ENCODE measurements at places on chromosomes 5 and 9. TPM values are rescaled to one million over a fixed set of nuclear protein-coding genes. Genes with fewer than 3 reads are reported as not detected.

The OR2V1 gene
- total RNA-seq: not detected

The GABRA6 gene
- total RNA-seq: not detected

The MARCHF6 gene
- total RNA-seq: 45.2 TPM

The DMRT2 gene
- total RNA-seq: not detected

The PLEKHG4B gene
- 1.1 TPM for total RNA-seq

The SARDH gene
- 0.10 TPM for total RNA-seq

The TRPM3 gene
- not detected for total RNA-seq

The FYB1 gene
- total RNA-seq: 10.0 TPM

The PGM5 gene
- total RNA-seq: not detected

The FAM120AOS gene
- 49.2 TPM for total RNA-seq

The ADAMTS13 gene
- 0.76 TPM for total RNA-seq

The PDZD2 gene
- 0.10 TPM for total RNA-seq

The MOB3B gene
- total RNA-seq: 8.7 TPM

The ENC1 gene
- 8.9 TPM for total RNA-seq

The SMIM33 gene
- total RNA-seq: not detected

The GABRA1 gene
- total RNA-seq: not detected

The CARTPT gene
- total RNA-seq: not detected

The LCN1 gene
- total RNA-seq: not detected

The ARSK gene
- total RNA-seq: 8.2 TPM

The CDH6 gene
- 0.09 TPM for total RNA-seq

The RPL35 gene
- 3,167 TPM for total RNA-seq
